ENCODE measurements at places on chromosomes 7 and 10.

GRCh38 chr7:85322252-85322651 lies 135.4 kb upstream of the SEMA3D start:
- no peaks in the 10 kb centered on the region for H3K27me3 ChIP-seq
- H3K4me1 ChIP-seq: no peaks in the 10 kb centered on the region
- no peaks in the 10 kb centered on the region for H3K36me3 ChIP-seq
- DNase-seq: no peak

GRCh38 chr10:86316274-86316835 lies 50.2 kb downstream of the GRID1 start:
- no peaks in the 10 kb centered on the region for H3K4me1 ChIP-seq
- no peak overlapping the region for H3K4me3 ChIP-seq
- H3K27me3 ChIP-seq: no peaks in the 10 kb centered on the region
- H3K36me3 ChIP-seq: no peaks in the 10 kb centered on the region
- H3K27ac ChIP-seq: no peak overlapping the region

DNA sequence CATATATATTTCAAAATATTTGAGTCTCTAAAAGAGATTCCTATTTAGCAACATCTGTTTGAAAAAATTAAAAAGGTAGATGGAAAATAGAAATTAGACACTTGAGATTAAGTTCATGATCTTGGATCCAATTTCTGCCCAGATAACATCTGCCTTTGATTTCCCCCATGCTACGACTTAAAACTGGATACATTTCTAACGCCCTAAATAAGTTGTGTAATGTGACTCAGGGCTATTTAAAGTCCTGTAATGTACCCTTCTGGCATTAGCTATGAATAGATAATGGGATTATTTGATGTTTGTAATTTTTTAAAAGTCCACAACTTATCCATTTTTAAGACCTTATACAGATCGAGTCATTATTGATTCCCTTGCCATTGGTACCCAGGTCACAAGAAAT lies 23.4 kb downstream of the CFAP43 start:
- H3K27me3 ChIP-seq: no peaks in the 10 kb centered on the region
- H3K4me1 ChIP-seq: no peaks in the 10 kb centered on the region
- no peak overlapping the region for H3K4me3 ChIP-seq
- no peak overlapping the region for H3K27ac ChIP-seq
- DNase-seq: no peak
- H3K36me3 ChIP-seq: no peaks in the 10 kb centered on the region

DNA sequence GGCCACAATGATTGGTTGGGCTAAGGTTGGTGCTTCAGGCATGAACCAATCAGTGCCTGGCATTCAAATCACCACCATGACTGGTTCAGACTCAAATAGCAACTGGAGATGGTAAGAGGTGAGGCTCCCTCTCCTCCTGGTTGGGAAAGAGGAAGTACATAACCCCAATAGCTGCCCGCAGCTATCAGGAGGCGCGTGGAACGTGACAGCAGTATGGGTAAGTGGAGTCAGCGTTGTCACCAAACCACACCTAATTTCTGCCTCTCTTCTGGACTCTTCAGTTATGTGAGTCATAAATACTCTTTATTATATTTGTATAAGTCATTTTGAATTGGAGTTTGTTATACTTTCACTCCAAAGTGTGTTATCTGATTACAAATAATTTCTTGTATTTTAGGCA lies 17.9 kb upstream of the ITGA8 start:
- no peaks in the 10 kb centered on the region for H3K36me3 ChIP-seq
- peaks cover 17% of the 10 kb centered on the region for H3K27me3 ChIP-seq
- H3K4me1 ChIP-seq: no peaks in the 10 kb centered on the region
- DNase-seq: no peak

GRCh38 chr7:117249696-117250095 lies 73.2 kb downstream of the WNT2 start:
- H3K4me3 ChIP-seq: no peak overlapping the region
- no peaks in the 10 kb centered on the region for H3K27me3 ChIP-seq
- no peaks in the 10 kb centered on the region for H3K36me3 ChIP-seq
- H3K27ac ChIP-seq: no peak overlapping the region
- DNase-seq: no peak

- no peak for DNase-seq
- no peaks in the 10 kb centered on the region for H3K27me3 ChIP-seq
- no peak overlapping the region for H3K4me3 ChIP-seq
- no peaks in the 10 kb centered on the region for H3K4me1 ChIP-seq
- no peaks in the 10 kb centered on the region for H3K36me3 ChIP-seq
- H3K27ac ChIP-seq: no peak overlapping the region
Measured at GRCh38 chr7:7529328-7529727, 6.3 kb downstream of the COL28A1 start.

DNA sequence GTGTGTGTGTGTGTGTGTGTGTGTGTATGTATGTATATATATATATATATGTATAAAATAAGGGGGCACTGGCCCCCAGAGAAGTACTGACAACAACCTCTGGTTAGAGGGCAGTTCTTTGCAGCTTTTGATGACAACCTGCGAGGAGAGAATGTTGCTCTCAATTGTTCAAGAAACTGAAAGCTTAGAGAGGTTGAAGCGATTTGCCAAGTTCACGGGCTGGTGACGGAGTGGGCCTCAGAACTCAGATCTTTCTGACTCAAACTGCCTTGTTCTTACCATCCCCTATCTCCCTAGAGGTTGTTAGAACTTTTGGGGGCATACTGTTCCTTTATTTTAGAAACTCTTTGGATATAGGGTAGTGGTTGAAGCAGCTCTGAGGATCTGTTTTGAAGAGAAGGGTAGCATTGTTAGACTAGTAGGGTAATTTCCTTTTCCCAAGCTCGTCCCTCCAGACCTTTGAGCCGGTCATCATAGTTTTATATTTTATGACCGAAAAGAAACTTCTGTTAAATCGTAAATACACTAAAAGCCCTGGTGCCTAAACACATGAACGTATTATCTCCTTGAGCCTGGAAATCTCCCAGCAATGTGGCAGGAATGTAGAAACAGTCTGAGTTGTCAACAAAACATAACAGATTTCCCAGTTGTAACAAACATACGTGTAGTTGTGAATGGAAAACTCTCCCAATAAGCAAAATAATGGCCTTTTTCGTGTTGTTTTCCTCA lies 541.7 kb upstream of the GALNT17 start:
- no peaks in the 10 kb centered on the region for H3K36me3 ChIP-seq
- H3K4me1 ChIP-seq: peaks cover 8% of the 10 kb centered on the region
- no peak overlapping the region for H3K27ac ChIP-seq
- no peak overlapping the region for H3K4me3 ChIP-seq
- DNase-seq: no peak

DNA sequence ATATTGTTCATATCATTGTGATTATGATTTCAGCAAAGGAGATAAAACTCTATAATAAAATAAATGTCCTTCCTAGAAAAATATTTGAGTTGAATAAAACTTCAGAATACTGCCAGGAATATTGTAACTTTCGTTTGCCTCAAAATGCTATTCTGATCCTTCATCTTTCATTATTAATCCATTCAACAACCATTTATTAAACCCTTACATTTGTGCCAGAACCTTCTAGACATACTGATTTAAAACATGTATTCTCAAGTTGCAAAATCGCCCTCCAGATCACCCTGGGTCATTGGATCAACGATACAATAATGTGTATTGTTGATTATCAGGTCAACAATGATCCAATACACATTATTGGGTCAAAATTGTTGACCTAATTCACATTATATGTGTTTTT lies 759.8 kb downstream of the CNTNAP2 start:
- no peak overlapping the region for H3K27ac ChIP-seq
- H3K4me1 ChIP-seq: no peaks in the 10 kb centered on the region
- no peak overlapping the region for H3K4me3 ChIP-seq
- no peaks in the 10 kb centered on the region for H3K36me3 ChIP-seq
- DNase-seq: no peak
- no peaks in the 10 kb centered on the region for H3K27me3 ChIP-seq

DNA sequence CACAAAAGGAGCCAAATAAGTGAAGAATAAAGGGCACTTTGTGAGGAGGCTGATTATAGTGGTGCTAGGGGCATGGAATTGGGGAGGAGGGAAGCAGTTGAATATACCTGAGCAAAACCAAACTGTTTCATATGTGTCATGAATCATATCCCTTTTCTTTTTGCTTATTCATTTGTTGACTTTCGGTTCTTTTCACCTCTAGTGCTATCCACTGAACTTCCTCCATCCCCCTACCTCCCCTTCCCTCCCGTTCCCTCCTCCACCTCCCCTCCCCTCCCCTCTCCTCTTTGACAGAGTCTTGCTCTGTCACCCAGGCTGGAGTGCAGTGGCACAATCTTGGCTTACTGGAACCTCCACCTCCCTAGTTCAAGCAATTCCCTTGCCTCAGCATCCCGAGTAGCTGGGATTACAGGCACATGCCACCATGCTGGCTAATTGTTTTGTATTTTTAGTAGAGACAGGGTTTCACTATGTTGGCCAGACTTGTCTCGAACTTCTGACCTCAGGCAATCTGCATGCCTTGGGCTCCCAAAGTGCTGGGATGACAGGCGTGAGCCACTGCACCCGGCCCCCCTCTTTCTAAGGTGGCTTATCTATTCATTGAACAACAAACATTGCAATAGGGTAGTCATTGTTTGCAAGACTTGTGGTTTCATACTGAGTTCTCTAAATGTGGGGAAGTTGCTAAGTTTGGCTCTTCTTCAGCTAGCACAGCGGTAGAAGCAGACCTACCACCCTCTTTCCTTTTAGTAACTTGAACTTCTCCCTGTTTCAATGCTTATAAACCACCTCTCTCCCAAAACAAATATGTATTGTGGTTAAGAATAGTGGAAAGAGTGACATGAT lies 150.4 kb upstream of the PRPS1L1 start:
- no peak overlapping the region for H3K4me3 ChIP-seq
- H3K36me3 ChIP-seq: no peaks in the 10 kb centered on the region
- peak; percentile 30 for DNase-seq
- H3K4me1 ChIP-seq: no peaks in the 10 kb centered on the region
- H3K27me3 ChIP-seq: no peaks in the 10 kb centered on the region
- H3K27ac ChIP-seq: no peak overlapping the region

Data from mesenchymal stem cell (in vitro differentiated cells and primary cell).